ENCODE measurements at places on chromosomes 1 and 21. TPM values are rescaled to one million over a fixed set of nuclear protein-coding genes. Genes with fewer than 3 reads are reported as not detected.
A peak's percentile ranks its signal among the peaks of the same experiment; 100 is the strongest.

DNA sequence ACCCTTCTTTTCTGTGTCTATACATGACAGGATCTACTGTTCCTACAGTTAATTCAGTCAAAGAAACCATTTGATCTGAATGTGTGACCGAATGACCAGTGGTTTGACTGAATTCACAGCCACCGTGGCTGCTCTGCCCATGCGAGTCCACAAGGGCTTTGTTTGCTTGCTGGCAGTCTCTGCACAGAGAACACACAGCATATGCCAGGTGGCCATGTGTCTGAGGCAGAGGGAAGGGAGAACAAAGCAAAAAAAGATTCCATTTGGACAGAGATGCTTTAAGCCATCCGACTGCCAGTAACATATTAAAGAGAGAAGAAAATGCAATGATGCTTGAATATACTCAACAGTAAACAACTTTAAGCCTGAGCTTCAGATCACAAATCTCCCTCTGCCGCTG is 737.8 kb upstream of the CXADR start:
- DNase-seq = no peak

Gene SLC26A9
- not detected for total RNA-seq

GRCh38 chr1:97802011-97802410 is 118.8 kb downstream of the DPYD start:
- DNase-seq = no peak

DNA sequence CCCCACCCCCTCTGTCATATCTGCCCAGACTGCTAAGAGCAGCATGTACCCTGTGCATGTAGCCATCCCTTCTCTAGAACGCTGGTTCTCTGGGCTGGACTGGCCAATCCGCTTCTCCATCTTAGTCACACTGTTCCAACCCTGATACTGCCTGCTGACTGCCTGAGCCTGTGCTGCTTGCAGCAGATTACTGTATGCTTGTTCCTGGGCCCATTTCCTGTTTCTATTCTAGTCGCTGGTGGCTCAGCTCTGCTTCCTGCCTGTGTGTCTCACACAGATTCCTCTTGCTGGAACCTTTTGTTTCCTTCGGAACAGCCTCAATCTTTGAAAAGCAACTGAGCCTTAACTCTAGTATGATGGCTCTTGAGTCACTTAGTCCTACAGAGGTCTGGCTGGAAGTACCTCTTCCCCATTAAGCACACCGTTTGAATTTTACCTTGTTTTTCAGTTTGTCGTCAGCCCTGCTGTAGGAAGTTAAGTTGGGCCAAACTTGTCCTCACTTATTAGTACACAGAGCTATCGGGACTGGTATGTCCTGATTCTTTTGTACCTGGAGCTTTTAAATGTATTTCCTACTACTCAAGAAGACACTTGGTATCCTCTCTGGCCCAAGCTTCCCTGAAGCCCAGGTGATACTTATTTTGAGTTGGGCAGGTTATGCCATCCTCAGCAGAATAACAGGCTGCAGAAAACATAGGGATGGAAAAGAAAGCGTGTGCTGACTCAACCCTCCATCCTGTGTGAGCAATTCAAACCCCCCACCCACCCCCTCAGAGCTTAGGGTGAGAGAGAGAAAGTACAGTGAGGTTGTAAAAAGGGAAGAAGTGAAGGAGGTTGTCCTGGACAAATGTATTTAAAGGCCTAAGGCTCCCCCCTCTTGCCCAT is 43.4 kb upstream of the PIGV start:
- peak; percentile 84 for DNase-seq

- DNase-seq = no peak
These were observed 31.3 kb downstream of the ZBTB8B start for GRCh38 chr1:32496127-32496526.

GRCh38 chr1:48093147-48093546 is 96.0 kb upstream of the TRABD2B start:
- no peak for DNase-seq

Gene BRINP2
- not detected for total RNA-seq

DNA sequence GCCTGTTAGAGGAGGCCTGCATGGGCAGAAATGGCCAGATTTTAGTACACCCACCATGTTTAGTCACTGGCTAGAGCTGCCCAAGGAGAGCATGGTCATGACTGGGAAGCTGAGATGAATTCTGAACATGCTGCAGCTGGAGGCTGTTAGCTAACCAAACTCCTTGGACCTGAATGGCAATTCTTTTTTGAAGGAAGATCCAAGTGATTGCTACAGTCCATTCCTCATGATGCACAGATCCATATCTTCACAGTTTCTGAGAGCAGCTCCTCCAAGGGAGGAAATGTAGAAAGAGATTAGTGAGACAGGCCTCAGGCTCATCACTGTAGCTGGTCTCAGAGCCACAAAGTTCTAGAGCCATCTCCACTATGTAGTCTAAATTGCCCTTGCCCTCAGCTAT is 11.1 kb downstream of the ZFYVE9 start:
- no peak for DNase-seq

Gene C1orf94
- not detected for total RNA-seq

GRCh38 chr1:50877641-50878040 is 82.4 kb downstream of the FAF1 start:
- DNase-seq = no peak

GRCh38 chr1:84755216-84755615 is 65.0 kb upstream of the SSX2IP start:
- no peak for DNase-seq

GRCh38 chr1:6343506-6344405 is 49.8 kb downstream of the ACOT7 start:
- DNase-seq = peak; percentile 58

DNA sequence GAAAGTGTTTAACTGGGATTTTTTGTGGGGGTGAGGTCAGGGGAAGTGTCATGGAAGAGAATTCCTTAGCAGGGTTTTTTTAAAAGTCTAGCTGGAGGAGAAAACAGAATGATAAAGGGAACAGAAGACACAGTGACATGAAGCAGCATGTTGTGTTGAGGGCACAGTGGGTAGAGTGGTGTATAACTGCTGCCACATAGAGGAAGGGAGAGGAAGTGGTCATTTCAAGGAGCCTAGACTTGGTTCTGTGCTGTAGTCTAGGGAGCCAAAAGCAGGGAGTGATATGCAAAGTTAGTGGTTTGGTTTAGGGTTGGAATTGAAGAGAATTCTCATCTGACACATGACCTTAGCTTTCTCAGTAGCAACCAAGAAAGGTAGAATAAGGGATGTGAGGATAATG is 10.2 kb downstream of the EEIG2 start:
- no peak for DNase-seq

- no peak for DNase-seq
These were observed 49.2 kb downstream of the ZBTB18 start for GRCh38 chr1:244100276-244100675.

GRCh38 chr1:30683699-30684098 is 39.7 kb downstream of the MATN1 start:
- no peak for DNase-seq

- DNase-seq = peak; percentile 64
These were observed 4.2 kb downstream of the HHAT start for GRCh38 chr1:210332719-210333398.

DNA sequence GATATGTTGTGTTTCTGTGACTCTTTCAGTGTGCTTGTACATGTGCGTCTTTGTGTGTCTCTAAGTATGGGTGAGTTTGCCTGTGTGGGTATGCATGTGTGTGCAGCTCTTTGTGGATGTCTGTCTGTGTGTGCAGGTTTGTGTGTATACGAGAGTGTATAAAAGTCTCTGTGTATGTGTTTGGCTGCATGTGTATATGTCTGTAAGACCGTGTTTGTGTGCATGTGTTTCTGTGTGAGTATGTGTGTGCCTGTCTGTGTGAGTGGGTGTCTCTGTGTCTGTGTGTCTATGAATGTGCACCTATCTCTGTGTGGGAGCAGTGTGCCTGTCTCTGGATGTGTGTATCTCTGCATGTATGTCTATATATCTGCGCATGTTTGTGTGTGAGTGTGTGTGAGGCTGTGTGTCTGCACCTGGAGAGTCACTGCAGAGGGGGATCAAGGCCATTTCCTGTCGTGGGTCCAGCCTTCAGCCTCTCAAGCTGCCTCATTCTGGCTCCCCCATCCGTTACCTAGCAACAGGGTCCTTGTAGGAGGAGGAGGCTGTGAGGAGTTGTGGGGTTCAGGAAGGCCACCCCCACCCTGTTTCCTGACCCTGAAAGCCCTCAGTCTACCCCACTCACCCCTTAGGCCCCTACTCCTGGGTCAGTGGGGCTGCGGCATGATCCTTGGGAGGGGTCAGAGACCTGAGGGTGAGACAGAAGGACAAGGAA is 10.4 kb downstream of the FGR start:
- no peak for DNase-seq

GRCh38 chr1:44293761-44294315 is 61.2 kb downstream of the ERI3 start:
- DNase-seq = no peak

Gene TNFRSF4
- total RNA-seq = 788 TPM

Gene SELE
- total RNA-seq = not detected

Gene CR1L
- total RNA-seq = not detected

Gene LINGO4
- 0.07 TPM for total RNA-seq

- DNase-seq = no peak
These were observed 28.5 kb downstream of the KCND3 start for GRCh38 chr1:111961016-111961415.

Measured in activated T-helper 1 cell treated with anti-CD3 and anti-CD28 coated beads, Interleukin-12 subunit alpha, Interleukin-12 subunit beta, Interleukin-2, Interleukin-4 antibody, amounts not matched to agents 30 ng/mL and 10 ng/mL and 1 ng/mL, durations not matched to agents 14 hours and 24 hours and 36 hours (primary cell).